Activated T-helper 2 cell treated with anti-CD3 and anti-CD28 coated beads, Interferon-gamma antibody, Interleukin-2, Interleukin-4, amounts not matched to agents 10 μg/mL and 5 μg/mL and 100 μg/mL, durations not matched to agents 14 hours and 24 hours and 36 hours (primary cell): ENCODE measurements at places on chromosomes 6 and 20. TPM values are rescaled to one million over a fixed set of nuclear protein-coding genes. Genes with fewer than 3 reads are reported as not detected.

- DNase-seq: no peak
Measured at GRCh38 chr20:4021906-4022305, 6.5 kb upstream of the RNF24 start.

GRCh38 chr6:35473850-35474130, 5.6 kb downstream of the RPL10A start:
- DNase-seq: no peak

DNA sequence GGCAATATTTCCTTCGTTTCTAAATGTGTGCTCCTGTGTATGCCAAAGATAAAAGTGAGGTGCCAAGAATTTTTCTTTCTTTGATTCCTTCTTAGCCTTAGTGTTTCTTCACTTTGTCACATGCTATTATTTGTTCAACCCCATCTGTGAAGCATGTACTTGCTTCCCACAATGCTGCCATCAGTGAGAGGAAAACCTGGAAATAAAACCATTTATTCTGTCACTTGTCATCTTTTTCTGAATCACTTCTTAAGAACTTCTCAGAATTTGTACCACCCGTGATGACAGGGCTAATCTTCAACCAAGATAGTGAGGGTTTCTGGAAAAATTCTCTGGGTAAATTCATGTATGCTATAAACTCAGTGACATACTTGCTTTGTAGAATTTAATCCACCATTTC, 450.1 kb downstream of the COL12A1 start:
- no peak for DNase-seq

LHFPL5 gene
- total RNA-seq: not detected in 2 replicates

DNA sequence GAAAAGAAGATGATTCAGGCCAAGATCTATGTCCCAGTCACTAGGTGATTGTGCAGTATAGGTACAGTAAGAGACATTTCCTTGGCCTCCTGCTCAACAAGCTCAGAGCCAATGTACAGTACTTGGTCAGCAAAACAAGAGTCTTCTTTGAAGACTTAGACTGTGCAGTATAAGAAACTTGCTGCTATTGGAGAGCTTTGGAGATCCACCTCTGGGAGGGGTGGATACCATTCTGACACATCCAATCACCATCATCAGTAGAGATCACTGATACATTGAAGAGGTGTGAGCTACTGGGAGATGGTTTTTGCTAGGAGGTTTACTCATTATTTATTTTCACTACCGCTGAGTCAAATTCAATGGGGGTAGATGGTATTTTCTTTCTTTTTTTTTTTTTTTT, 77.5 kb downstream of the UST start:
- no peak for DNase-seq

LINC00237 gene
- not detected in 2 replicates for total RNA-seq

DNA sequence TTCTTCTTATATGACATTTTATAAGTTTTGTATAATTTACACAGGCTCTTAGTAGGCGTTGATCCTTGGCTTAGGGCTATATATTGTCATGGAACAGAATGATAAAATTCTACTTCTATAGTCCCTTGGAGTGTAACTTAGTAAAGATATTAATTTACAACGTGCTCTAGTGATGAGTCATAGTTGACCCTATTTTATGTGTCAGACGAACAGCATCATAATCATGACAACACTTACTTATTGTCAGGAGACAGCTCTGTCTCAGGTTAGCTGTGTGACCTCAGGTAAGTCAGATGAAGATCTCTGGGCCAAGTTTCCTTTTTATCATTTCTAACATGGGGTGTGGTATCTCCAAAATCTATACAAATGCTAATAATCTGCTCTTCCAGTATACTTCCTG, 473.5 kb downstream of the UTRN start:
- DNase-seq: no peak

DNA sequence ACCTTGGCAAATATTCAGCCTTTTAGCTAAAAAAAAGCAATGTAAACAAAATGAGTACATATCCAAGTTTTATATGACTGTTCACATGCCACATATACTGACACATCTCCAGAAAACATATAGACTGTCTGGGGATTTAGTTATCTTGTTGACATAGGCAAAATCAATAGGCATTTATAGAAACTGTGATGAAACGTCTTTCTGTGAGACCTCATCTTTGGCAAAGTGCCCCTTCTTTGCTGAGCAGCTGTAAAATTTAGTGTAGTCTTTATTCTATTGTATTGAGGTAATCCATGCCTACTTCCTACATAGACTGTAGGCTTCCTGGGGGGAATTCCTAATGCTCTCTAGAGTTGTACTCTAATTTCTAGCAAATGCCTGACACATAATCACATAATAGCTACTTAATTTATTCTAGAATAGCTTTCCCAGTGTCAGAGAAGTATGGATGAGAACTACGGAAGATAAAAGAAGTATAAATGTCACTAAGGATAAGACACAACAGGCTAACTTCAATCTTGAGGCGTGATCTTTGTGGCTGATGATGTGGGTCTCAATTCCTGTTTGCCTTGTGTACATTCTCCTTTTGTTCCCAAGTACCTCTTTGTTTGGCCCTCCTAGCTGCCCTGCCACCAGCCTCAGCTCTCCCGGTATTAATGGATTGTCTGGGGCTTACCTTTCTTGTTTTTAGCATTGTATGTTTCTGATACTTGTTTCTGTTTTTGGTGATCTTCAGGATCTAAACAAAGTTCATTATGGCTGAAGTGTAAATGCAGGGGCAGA, 30.6 kb downstream of the PTCHD4 start:
- no peak for DNase-seq

DNA sequence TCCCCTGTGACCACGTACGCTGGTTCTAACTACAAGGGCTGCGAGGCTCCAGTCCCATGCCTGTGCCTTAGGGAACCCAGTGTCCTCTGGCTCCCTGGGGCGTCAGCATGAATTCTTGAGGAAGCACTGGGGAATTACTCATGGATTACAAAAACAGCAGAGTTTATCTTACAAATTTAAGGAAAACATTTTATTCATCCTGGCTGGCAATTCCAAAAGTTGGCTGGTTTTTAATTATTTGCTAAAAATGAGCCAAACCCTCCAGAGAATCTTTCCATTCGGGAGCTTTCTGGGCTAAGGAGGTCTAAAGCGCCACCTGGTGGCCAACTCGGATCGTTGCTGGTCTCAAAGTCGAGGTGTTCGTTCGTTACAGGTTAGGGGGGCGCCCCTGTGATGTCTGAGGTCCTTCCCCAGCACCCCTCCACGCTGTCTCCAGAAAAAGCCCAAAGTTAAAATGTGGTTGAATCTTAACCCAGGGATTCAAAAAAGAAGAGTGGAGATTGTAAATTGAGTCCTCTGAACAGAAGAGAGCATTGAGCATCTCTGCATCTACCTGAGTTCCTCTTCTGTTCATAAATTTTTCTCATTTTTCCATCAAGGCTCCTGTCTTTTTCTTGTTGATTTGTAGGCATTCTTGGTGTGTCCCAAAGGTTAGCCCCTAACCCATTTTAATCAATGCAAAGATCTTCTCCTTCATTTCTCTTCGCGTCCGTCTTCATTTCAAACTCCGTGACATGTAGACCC, 99.4 kb downstream of the BFSP1 start:
- DNase-seq: no peak

GRCh38 chr6:44278774-44279697, 8.8 kb downstream of the TMEM151B start:
- no peak for DNase-seq

DNA sequence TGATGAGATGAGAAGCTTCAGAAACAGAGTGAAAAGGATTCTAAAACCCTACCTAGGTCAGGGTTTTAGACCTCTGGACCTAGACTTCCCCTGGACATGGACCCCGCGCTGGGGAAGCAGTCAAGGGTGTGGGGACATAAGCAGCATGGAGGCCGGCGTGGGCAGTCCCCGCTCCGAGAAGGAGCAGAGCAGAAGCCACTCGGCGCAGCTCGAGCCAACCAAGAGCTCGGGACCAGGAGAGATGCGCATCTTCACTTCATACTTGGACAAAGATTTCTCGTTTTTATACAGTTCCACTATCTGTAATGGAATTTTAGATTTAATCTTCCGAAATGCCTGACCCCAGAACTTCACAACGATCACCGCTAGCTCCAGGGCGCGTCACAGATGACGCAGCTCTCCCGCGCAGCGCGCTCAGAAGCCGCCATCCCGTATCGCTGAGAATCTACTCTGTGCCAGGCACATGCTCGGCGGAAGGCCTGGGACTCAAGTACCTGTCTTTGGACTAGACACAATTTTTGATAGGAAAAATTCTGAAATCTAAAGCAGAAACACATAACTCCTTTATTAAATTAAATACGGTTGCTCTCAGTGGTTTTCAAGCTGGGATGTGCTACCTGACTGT, 60.3 kb downstream of the WDR27 start:
- DNase-seq: no peak

APCDD1L gene
- not detected in 2 replicates for total RNA-seq
